Fibroblast of skin of back (primary cell): ENCODE measurements at places on chromosomes 4 and X.

- peak; percentile 41 for DNase-seq
Observed at GRCh38 chr4:71396382-71396781, 57.6 kb downstream of the SLC4A4 start.

DNA sequence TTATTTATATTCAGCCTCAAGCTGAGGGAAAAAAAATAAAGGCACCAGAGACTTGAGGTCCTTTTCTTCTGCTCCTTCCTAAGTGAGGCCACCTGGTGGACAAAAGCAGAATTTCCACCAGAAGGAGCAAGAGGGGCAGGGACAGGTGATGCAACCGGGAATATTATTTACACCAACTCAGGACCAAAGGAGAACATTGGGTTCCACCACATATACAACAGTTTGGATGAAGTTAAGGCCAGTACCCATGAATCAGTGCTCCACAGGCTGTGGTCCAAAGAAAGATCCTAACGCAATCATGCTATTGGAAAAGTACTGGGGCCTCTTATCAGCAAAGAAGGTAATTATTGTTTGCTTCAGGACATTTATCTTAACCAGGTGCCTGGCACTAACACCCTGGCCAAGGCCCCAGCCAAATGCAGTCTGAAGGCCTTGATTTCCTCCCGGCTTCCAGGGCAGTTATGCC lies 57.4 kb downstream of the TSC22D3 start:
- DNase-seq: peak; percentile 83

- peak; percentile 12 for DNase-seq
Observed at GRCh38 chr4:48470570-48470969, 12.6 kb upstream of the SLC10A4 start.

DNA sequence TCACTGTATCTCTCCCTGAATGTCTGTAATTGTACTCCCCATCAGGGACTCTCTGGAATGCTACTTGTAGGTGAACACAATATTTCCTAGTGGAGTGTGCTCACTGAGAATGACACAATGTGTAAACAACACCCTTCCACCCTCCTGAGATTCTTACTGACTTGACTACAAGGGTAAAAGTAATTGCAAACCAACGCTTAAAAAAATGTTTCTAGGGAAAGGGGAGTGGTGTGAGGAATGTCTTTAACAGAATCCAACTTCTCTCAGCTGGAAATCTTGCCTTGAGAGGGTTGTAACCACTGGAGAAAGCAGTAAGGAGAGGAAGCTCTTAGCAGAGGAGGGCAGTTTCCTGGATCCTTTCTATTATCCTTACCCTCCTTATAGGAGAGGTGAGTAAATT lies 5.1 kb upstream of the RAPGEF2 start:
- no peak for DNase-seq

DNA sequence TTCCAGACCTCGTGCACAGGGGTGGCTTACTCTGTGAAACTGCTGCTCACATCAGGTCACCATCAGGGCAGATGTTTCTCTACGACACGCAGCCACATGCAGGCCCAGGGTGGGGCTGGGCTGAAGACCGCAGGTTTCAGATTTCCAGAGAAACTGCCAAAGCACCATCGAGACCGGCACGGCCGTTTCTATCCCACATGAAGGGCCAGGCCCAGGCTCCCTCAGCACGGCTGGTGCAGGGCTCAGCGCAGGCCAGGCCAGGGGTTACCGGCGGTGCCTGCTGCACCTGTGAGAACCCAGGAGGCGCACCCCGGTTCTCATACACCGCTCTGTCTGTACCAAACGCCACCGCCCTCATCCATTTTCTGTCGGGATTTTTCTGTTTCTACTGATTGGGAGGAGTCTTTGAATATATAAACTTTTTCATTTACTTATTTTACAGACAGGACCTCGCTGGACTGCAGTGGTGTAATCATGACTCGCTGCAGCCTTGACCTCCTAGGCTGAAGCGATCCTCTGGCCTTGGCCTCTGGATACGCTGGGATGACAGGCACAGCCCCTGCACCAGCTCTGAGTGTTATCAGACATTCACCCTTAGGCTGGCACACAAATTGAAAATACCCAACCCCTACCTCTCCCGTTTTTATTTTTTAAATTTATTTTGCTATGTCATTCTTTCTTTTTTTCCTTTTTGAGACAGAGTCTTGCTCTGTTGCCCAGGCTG lies 17.1 kb downstream of the CTBP1 start:
- DNase-seq: no peak

- no peak for DNase-seq
Observed at GRCh38 chr4:47442980-47443379, 20.5 kb downstream of the COMMD8 start.

DNA sequence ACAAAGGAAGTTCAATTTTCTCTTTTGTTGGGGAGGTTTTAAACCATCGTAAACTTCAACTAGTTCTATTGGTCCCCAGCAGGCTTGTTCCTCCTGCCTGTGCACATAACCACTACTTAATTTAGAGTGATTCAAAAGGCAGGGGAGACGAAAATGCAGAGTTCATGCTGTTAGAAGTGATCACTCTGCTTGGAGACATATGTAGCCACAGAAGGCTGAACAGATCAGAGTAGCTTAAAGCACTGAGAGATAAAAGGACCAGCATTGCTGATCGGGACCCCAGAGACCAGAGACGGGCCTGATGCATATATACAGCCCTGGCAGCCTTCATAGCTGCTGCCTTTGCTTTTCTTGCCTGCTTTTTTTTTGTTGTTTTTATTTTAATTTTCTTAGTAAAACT lies 662.0 kb upstream of the CPEB2 start:
- no peak for DNase-seq

DNA sequence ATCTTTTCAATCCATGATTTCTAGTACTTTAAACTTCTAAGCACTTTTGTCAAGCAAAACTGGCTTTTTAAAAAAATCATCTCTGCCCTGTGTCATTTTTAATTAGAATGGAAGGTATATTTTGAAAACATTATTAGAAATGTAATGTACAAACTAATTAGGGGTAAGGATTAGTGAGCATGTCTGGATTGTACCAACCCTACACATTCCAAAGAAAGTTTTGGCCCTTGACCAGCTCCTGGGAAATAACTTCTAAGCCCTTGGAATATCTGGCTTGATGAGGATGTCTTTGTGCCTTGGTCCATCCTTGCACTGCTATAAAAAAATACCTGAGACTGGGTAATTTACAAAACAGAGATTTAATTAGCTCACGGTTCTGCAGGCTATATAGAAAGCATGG lies 876.5 kb downstream of the RAPGEF2 start:
- no peak for DNase-seq

DNA sequence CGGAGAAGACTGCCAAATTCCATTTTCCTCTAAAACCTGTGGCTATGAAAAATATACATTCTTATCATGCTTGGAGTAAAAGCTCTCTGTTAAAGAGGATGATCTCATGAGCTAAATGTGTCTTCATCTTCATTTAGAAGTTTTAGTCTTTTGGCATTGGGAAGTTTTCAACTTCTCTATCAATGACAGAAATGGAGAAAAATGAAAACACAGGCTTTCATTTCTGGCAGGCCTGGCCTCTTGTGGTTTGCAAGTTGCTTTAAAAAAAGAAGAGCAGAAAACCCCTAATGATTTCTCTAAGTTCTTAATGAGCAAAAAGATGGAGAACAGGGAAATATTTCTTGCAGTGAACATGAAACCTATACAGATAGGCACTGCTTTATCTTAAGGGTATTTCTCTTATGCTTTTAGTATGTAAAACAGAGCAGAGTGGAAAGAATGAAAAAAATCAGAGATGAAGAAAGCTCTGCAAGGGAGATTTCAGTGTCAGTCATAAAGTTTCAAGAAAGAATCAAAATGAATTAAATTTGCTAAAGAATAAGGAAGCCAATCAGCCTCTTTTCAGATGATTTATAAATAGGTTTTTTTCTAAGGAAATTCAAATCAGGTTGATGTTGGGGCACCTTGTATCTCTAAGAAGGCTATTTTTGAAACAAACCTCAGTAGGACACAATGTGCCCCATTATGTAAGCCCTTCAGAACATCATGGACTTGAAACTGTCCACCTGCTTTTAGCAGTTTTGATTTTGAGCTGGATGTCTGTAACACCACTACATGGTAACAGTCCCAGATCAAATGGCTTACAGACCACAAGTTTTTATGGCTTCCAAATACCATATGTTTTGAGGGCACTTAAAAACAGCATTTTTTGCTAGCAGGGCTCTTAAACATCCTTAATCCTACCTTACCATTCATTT lies 225.0 kb downstream of the GRIA3 start:
- DNase-seq: peak; percentile 81

GRCh38 chr4:108709722-108710121 lies 53.1 kb downstream of the ETNPPL start:
- no peak for DNase-seq
